ENCODE measurements at places on chromosomes 11 and 22.

GRCh38 chr11:6269994-6270393 lies 10.4 kb downstream of the CCKBR start:
- DNase-seq: no peak

GRCh38 chr22:37485395-37486223 lies 575 bp downstream of the MFNG start:
- DNase-seq: no peak

DNA sequence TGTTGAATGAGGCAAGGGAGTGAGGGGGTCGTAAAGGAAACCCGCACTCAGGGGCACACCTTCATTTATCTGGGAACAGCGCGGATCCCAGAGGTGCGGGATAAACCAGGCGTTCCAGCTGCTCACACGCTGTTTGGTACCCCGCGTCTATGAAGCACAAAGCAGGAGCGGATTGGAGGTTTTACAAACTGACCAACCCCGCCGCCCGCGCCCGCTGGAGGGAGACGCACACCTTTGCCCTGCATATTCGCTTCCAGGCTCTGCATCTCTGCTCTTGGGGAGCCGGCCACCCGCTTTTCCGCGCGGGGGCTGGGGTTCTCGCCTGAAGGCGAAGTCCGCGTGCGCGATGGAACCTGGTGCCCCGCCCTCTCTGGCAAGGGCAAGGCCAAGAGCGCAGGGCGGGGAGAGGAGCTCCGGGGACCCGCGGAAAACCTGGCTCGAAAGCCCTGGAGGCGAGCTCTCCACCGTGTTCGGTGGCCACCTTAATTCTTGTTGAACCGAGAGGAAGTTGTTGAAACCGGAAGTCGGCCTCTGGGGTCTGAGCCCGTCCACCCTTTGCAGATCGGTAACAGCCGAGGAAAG lies 6.8 kb upstream of the ALX4 start:
- no peak for DNase-seq

- no peak for DNase-seq
These were observed 26.5 kb upstream of the NAP1L4 start for GRCh38 chr11:3018596-3018995.

GRCh38 chr11:60942970-60943565 lies 8.9 kb downstream of the SLC15A3 start:
- no peak for DNase-seq

DNA sequence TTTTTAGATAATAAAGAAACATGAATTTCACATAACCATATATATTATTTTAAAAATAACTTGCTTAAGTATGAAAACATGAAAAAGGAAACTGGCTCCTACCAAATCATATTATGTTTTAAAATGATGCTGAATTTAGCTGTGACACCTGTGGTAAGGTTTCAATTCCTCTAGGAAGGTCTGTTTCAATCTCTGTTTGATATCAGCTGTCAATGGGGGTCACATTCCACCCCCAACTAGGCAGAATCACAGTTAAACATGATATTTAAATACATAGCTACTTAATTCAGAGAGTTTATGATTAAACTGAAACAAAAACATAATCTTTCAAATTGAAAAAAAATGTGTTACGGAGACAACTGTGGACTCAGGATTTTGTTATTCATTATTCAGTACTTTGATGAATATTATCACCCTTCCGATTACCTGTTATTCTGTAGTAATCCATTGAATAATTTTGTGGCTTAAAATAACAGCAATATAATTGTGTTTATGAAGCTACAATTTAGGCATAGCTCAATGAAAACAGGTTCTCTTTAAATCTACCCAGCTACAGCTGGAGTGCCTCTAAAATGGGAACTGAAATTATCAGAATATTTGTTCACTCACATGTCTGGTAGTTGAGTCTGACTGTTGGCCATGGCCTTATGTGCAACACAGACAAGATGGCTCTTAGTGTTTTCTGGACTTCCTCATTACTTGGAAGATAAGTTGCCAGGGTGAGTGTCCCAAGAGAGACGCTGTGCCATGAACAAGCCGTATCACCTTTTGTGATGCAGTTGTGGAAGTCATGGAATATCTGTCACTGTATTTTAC lies 244.6 kb upstream of the ANO3 start:
- DNase-seq: no peak

DNA sequence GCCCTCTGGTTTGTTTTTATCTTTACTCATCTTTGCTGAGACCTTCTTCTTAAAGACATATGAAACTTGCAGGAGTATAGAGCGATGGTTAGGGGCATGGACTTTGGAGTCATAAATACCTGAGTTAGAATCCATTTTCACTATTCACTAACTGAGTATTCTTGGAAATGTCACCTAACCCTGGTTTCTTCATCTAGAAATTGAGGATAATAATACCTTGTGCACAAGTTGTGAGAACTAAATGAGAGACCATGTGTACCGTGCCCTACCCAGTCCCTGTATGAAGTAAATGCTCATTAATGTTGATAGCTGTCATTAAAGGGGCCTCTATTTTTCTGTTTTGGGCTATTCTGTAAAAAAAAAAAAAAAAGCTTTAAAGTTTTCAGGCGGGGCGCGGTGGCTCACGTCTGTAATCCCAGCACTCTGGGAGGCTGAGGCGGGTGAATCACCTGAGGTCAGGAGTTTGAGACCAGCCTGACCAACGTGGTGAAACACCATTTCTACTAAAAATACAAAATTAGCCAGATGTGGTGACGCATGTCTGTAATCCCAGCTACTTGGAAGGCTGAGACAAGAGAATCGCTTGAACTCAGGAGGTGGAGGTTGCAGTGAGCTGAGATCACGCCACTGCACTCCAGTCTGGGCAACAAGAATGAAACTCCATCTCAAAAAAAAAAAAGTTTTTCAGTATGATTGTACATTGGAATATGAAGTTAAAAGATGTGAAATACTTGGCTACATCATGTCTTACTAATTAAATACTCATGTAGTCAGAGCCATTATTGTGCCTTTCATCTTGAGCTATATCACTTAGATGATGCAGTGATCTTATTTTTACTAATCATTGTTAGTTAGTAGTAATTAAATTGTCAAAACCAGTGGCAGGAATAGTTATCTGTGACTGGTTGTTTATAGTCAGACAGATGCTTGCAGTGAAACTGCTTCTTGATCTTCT lies 95.0 kb downstream of the AMOTL1 start:
- DNase-seq: no peak

GRCh38 chr11:117872420-117872961 lies 4.0 kb downstream of the FXYD6 start:
- DNase-seq: no peak

GRCh38 chr11:63613517-63614135 lies 607 bp downstream of the PLAAT3 start:
- peak; percentile 3 for DNase-seq

DNA sequence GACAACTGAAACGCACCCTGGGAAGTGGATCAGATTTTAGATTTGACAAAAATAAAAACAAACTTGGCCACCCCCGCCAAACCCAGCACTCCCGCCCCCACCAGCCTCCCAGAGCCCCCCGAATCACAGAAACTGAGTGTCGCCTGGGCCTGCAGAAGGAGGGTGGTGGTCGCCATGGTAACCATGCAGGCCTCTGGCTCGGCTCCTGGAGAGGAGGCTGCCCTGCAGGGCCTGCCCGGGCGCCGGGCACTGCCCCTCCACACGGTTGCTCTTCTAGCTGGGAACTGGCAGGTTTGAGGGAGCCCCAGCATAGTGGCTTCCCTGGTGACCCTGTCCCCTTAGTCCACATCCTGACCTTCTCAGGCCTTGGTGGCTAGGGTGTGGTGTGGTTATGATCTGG lies 19.3 kb downstream of the CACNA1I start:
- no peak for DNase-seq

DNA sequence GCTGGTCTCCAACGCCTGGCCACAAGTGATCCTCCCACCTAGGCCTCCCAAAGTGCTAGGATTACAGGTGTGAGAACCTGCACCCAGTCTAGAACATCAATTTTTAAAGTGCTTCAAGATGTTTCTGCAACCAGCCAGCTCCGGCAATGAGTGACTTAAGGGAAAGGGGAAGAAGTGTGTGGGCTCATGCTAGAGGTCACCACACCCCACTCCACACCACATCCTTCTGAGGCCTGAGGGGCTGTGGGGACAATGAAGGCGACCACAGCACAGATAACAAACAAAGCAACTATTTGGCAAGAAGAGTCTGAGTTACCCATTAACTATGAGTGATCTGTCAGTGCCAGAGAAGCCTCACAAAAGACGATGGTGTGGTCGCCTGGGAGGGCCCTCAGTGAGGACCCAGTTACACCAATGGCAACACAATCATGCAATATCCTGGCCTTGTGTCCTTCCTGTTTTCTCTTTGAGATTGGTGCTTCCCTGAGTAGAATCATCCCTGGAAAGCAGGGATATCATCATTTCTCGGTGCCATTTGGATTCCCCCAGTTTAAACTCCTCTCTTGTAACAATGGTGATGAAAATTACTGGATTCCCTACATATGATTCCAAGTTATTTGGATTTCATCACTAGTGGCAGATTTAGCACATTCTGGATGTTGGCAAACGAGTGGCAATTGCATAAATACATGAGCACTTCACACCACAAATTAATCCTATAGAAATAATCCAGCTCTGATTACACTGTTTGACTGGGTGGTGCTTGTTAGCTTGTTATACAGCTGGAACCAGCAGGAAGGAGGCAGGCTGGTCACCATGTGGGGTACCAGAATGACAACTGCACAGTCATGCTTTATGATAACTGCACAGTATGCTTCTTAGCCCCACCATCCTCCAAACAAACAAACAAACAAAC lies 18.4 kb downstream of the ABTB2 start:
- no peak for DNase-seq

- DNase-seq: no peak
These were observed 88.5 kb downstream of the BRD1 start for GRCh38 chr22:49739138-49739537.

DNA sequence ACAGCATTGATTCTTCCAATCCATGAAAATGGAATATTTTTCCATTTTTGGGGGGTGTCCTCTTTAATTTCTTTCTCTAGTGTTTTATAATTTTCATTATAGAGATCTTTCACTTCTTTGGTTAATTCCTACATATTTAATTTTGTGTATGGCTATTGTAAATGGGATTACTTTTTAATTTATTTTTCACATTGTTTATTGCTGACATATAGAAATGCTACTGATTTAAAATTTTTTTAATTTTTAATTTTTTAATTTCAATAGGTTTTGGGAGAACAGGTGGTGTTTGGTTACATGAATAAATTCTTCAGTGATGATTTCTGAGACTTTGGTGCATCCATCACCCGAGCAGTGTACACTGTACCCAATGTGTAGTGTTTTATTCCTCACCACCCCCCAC lies 26.6 kb upstream of the OOSP4B start:
- no peak for DNase-seq

DNA sequence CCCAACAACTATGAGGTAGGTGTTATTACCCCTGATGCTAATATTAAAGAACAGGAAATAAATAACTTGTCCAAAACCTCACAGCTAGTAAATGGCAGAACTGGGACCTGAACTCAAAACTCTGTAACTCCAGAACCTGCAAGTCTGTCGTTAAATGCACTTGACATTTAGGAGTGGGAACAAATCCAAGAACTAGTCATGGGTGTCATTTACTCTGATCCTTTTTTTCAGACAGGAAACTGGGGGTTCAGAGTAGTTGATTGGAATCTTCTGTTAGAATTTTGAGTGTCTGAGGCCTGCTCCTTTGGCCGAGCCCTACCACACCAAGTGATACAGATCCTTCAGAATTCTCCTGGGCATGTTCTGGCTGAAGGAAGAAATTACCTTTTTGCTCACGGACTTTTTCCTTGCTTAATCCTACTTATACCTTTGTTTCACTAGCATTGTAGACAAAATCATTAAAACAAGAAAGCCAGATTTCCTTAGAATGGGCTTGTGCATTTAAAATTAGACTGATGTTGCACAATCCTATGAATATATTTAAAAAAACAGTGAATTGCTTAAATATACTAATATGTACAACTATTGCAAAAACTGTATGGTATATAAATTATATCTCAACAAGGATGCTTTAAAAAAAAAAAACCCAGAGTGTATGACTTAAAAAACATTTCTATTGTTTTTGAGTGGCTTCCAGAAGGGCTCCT lies 1.4 kb upstream of the YAP1 start:
- DNase-seq: no peak

DNA sequence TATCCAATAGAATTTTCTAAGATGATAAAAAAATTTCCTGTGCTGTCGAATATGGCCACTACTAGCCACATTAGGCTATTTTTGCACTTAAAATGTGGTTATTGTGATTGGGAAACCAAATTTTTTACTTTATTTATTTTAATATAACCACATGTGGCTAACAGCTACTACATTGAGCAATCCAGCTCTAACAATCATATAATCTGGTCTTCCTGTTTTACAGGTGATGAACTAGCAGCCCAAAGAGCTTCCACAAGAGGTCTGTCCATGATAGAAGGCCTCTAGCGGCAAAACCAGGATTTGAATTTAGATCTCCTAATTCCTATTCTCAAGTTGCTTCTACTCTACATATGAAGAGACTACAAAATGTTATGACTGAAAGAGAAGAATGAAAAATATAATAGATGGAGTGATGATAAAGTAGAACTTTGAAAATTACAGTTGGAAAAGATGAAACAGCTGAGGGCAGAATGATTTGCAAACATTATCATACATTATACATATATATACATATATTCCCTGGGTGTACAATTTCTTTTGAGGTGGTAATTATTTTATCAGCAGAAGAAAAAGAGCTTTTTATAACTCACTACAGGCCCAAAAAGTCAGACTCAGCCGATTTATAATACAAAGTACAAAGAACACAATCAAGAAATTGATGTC lies 363.5 kb upstream of the PITPNB start:
- DNase-seq: no peak

- DNase-seq: no peak
These were observed 328.1 kb upstream of the PITPNB start for GRCh38 chr22:28247136-28247535.

DNA sequence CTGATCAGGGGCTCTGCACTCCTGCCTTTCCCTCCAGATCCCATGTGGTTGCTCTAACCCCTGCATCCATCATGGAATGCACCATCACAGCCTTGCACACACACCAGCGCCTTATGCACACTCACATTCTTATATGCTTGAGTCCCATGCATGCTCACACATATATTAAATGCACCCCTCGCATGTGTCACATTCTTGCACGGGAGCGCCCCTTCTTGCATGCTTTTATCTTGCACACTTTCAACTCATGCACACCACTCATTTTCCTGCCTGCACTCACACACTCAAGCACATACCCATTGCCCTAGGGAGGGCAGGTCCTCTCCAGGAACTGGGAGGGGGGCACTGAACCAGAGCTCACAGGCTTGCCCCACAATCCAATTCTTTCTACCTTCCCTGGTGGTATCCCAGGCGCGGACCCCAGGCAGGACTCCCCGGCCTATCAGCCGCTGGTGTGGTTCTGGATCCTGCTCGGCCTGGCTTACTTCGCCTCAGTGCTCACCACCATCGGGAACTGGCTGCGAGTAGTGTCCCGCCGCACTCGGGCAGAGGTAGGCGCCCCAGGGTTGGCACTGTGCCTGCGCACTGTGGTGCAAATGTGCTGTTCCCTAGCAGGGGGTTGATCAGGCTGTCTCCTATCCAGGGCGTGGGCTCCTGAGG lies 2.3 kb upstream of the CATSPERZ start:
- no peak for DNase-seq

- DNase-seq: no peak
These were observed 31.0 kb upstream of the ACCSL start for GRCh38 chr11:44016546-44017442.

GRCh38 chr22:43085658-43086606 lies 3.3 kb downstream of the TTLL1 start:
- DNase-seq: no peak
